ENCODE measurements at places on chromosomes 12 and 14.

DNA sequence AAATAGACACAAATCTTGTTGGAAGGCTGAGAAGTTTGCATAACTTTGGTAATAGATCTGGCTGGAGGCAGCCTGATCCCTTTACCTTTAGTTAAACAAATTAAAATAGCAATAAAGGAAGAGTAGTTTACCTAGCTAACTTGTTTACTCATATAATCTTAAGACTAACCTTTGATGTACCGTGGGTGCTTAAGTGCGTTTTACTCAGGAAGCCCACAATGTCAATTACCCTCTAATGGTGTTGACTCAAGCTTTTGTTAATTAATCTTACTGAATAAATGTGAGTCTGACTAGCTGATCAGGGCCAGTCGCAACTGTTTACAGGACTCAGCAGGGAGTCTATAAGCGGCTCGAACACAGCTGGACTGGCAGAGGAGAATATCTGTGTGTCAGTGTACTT lies 51.5 kb downstream of the FAR2 start:
- DNase-seq = no peak
- no peak overlapping the region for H3K4me3 ChIP-seq
- H3K27me3 ChIP-seq = no peaks in the 10 kb centered on the region
- no peaks in the 10 kb centered on the region for H3K4me1 ChIP-seq
- no peak overlapping the region for H3K27ac ChIP-seq
- no peaks in the 10 kb centered on the region for H3K36me3 ChIP-seq

- H3K36me3 ChIP-seq = no peaks in the 10 kb centered on the region
- no peaks in the 10 kb centered on the region for H3K27me3 ChIP-seq
- no peak for DNase-seq
- H3K4me1 ChIP-seq = no peaks in the 10 kb centered on the region
Measured at GRCh38 chr12:94359761-94360160, 99.9 kb downstream of the CEP83 start.

DNA sequence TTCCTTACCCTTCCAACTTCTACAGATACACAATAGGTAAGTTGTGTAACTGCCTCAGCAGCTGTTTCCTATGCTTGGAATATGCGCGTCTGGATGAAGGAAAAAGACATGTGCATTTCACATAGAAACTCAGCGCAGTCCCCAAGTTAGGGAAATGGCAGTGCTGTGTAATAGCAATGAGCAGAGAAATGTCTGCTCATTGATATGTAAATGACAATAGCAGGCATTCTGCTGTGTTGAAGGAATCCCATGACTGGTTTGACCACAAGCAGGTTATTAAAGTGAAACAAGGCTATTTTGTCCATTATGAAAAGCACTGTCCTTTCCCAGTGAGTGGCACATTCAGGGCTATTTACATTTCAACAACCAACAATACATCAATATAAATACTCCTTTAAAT lies 106.6 kb downstream of the BTG1 start:
- H3K27ac ChIP-seq = no peak overlapping the region
- no peaks in the 10 kb centered on the region for H3K36me3 ChIP-seq
- H3K27me3 ChIP-seq = no peaks in the 10 kb centered on the region
- no peak overlapping the region for H3K4me3 ChIP-seq

DNA sequence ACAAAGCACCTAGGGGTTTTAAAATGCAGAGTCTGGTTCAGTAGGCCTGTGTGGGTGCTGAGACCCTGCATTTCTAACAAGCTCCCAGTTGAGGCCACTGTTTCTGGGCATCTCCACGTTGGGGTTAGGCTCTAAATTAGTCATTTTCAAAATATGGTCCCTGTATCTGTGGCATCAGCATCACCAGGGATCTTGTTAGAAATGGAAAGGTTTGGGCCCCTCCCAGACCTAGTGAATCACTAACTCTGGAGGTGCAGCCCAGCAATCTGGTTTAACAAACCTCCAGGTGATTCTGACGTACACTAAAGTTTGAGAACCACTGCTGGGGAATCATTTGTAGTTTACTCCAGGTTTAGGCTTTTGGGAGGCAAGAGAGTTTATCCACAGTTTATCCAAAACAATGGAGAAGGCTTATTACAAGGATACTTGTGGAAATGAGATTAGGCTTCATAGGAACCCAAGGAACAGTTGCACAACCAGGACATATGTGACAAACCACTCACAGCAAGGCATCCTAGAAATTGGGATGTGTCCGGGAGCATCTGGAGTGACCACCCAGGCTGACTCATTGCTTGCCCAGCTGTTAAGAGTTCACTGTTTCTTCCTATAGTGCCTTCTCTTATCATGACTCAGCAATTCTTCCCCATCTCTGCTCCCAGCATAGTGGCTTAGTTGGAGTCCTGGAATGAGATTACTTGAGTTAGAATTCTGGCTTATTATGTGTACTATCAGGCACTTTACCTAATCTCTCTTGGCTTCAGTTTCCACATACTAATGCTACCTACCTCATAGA lies 71.6 kb upstream of the STXBP6 start:
- H3K27ac ChIP-seq = no peak overlapping the region
- no peaks in the 10 kb centered on the region for H3K4me1 ChIP-seq
- H3K36me3 ChIP-seq = no peaks in the 10 kb centered on the region
- no peak overlapping the region for H3K4me3 ChIP-seq

DNA sequence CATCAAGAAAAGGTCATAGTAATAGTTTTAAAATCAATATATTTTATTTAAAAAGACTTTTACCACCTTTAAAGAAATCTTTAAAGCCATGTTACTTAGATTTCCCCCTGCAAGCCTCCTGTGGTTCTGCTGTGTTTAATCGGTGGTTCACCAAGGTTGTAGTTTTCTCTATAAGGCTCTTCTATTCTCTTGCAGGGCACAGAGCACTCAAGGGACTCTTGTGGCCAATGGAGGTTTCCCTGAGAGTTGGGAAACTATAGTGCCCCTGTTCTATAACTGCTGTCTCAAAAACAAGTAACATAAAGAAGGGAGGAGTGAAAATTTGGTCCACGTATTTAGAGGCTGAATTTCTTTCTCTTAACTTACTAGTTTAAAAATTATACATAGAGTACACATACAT lies 25.0 kb downstream of the DACT1 start:
- no peaks in the 10 kb centered on the region for H3K27me3 ChIP-seq
- no peaks in the 10 kb centered on the region for H3K4me1 ChIP-seq
- no peak overlapping the region for H3K4me3 ChIP-seq
- DNase-seq = no peak
- H3K36me3 ChIP-seq = no peaks in the 10 kb centered on the region
- H3K27ac ChIP-seq = no peak overlapping the region

- H3K27me3 ChIP-seq = no peaks in the 10 kb centered on the region
- DNase-seq = no peak
- no peaks in the 10 kb centered on the region for H3K4me1 ChIP-seq
Measured at GRCh38 chr12:124553862-124554428, 13.5 kb downstream of the NCOR2 start.

DNA sequence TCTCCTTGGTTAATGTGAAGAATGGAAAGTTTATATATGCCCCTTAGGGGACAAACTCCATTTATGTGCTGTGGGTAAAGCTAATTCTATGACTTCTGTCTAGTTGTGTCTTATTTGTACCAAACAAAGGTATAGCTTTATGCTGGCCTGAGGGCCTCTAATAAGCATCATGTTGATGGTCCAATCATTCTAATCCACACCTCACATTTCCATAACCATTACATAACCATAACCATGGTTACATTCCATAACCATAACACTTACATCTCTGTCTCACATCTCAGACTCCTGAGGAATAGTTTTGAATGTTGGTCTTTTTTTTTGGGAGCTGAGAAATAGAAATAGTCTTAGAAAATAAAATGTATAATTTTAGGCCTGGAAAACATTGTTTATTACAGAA lies 1097.1 kb downstream of the FLRT2 start:
- no peak overlapping the region for H3K27ac ChIP-seq
- H3K4me3 ChIP-seq = no peak overlapping the region
- DNase-seq = no peak
- no peaks in the 10 kb centered on the region for H3K27me3 ChIP-seq
- H3K36me3 ChIP-seq = no peaks in the 10 kb centered on the region
- no peaks in the 10 kb centered on the region for H3K4me1 ChIP-seq

DNA sequence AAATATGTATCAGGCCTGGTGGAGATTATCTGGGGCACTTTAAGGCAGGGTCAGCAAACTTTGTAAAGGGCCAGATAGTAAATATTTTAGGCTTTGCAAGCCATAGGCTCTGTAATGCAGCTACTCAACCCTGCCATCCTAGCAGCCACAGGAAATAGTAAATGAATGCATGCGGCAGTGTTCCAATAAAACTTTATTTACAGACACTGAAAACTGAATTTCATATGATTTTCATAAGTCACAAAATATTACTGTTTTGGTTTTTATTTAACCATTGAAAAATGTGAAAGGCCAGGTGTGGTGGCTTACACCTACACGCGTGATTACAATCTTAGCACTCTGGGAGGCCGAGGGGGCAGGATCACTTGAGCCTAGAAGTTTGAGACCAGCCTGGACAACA lies 3.2 kb upstream of the CAMKK2 start:
- no peak overlapping the region for H3K4me3 ChIP-seq
- H3K27me3 ChIP-seq = no peaks in the 10 kb centered on the region
- peaks cover 11% of the 10 kb centered on the region for H3K4me1 ChIP-seq
- no peaks in the 10 kb centered on the region for H3K36me3 ChIP-seq
- no peak for DNase-seq
- no peak overlapping the region for H3K27ac ChIP-seq

DNA sequence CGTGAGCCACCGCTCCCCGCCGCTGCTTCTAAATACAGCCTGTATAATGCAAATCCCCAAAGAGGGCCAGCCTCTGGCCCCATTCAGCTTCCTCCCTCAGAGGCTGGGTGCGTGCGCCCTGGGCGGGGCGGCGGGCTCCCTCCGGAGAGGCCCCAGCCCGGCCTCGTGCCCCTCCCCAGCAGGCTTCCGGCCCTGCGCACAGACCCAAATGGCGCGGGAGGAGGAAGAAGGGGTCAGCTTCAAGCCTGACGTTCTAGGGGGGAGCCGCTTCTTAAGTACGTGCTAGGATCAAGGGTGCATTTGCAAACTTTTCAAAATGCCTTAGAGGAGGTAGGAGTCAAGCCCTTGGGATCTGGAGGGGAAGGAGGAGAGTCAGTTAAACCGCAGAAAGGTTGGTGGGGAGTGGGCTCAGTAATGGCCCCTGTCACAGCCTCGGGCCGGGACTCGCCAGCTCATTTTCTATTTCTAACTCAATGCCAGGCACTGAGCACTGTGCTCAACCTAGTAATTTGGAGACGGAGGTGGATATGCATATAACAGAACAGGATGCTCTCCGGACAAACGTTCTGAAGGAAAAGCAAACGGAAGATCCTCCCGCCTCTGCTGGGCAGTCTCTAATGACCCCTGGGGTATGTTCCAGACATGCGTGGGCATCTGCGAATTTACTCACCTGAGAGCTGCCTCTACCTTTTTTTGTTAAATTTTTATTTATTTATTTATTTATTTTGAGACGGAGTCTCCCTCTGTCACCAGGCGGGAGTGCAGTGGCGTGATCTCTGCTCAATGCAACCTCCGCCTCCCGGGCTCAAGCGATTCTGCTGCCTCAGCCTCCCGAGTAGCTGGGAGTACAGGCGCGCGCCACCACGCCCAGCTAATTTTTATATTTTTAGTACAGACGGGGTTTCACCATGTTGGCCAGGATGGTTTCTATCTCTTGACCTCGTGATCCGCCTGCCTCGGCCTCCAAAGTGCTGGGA lies 32.3 kb downstream of the NINJ2 start:
- peaks cover 4% of the 10 kb centered on the region for H3K4me1 ChIP-seq
- H3K27ac ChIP-seq = peak overlapping the region; percentile 4
- peak; percentile 93 for DNase-seq
- no peaks in the 10 kb centered on the region for H3K36me3 ChIP-seq
- no peaks in the 10 kb centered on the region for H3K27me3 ChIP-seq
- H3K4me3 ChIP-seq = peak overlapping the region; percentile 67

GRCh38 chr12:113142173-113142885 lies 6.8 kb upstream of the RASAL1 start:
- H3K4me1 ChIP-seq = no peaks in the 10 kb centered on the region
- no peaks in the 10 kb centered on the region for H3K36me3 ChIP-seq
- no peak overlapping the region for H3K4me3 ChIP-seq
- H3K27me3 ChIP-seq = no peaks in the 10 kb centered on the region
- no peak overlapping the region for H3K27ac ChIP-seq
- DNase-seq = no peak

DNA sequence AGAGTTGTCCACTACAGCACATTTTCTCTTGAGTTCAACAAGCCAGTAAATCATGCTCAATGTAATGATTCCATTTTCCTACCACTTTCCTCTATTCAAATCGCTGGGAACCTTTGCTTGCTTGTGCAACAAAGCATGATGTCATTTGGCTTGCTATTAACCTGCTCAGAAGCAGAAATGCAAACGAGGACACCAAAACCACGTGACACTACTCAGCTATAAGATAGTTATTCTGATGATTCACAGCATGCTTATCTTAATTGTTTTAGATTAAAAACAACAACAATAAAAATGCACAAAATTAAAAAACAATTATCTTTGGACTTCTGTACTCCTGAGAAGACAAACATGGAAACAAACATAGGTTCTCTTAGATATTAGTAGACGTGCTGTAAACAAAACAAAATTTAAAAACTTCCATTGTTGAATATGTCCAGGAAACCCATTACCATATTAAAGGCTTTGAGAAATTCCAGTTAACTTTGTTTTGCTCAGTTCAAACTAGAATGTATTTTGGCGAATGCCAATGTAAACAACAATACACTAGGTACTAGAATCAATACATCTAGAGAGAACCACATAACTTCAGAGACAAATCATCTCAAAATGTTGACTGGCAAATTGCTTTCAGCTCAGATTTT lies 77.5 kb upstream of the KRAS start:
- no peaks in the 10 kb centered on the region for H3K36me3 ChIP-seq
- H3K27me3 ChIP-seq = 0 out of 2 replicates have a peak, but pooled peaks cover under 1% of the 10 kb centered on the region
- DNase-seq = no peak
- peaks cover 35% of the 10 kb centered on the region for H3K4me1 ChIP-seq

GRCh38 chr12:121849665-121850064 lies 9.0 kb downstream of the HPD start:
- H3K4me3 ChIP-seq = no peak overlapping the region
- H3K36me3 ChIP-seq = no peaks in the 10 kb centered on the region
- H3K27ac ChIP-seq = no peak overlapping the region

DNA sequence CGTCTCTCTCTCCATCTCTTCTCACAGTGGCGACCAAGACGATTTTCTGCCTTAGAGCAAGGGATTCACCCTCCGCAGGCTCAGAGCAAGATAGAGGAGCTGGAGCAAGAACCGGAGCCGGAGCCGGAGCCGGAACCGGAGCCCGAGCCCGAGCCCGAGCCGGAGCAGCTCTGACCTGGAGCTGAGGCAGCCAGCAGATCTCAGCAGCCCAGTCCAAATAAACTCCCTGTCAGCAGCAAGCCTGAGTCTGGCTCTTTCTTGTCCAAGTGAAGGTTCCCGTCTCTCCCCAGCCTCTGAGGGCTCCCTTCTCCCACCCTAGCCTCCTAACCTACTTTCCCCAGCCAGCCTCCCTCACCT lies 5.9 kb downstream of the LAG3 start:
- H3K27ac ChIP-seq = no peak overlapping the region
- H3K4me1 ChIP-seq = peaks cover 23% of the 10 kb centered on the region
- no peaks in the 10 kb centered on the region for H3K36me3 ChIP-seq
- peak overlapping the region; percentile 64 for H3K4me3 ChIP-seq
- DNase-seq = no peak

- H3K27ac ChIP-seq = no peak overlapping the region
- no peak overlapping the region for H3K4me3 ChIP-seq
- peak; percentile 36 for DNase-seq
- no peaks in the 10 kb centered on the region for H3K36me3 ChIP-seq
- H3K27me3 ChIP-seq = no peaks in the 10 kb centered on the region
Measured at GRCh38 chr12:75488553-75488952, 8.0 kb downstream of the GLIPR1 start.

- H3K27ac ChIP-seq = no peak overlapping the region
- peaks cover 19% of the 10 kb centered on the region for H3K4me1 ChIP-seq
- H3K4me3 ChIP-seq = no peak overlapping the region
- DNase-seq = peak; percentile 65
- H3K27me3 ChIP-seq = no peaks in the 10 kb centered on the region
Measured at GRCh38 chr12:104671409-104672095, 214.8 kb downstream of the CHST11 start.
